Retinal pigment epithelial cell (primary cell): ENCODE measurements at places on chromosomes 13 and 19.

DNA sequence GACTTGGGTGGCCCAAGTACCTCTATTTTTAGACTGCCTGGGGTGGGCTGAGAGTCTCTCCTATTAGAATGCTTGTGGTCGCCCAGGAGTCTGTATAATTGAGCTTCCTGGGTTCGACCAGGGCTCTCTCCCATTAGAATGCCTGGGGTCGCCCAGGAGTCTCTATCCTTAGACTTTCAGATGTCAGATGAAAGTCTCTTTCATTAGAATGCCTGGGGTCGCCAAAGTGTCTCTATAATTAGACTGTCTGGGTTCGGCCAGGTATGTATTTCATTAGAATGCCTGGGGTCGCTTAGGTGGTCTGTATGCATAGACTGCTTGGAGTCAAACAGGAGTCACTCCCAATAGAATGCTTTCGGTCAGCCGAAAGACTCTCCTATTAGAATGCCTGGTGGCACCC lies 1471.7 kb downstream of the UQCRFS1 start:
- DNase-seq: no peak

- DNase-seq: no peak
These were observed 10.6 kb upstream of the RAB20 start for GRCh38 chr13:110571896-110572777.

DNA sequence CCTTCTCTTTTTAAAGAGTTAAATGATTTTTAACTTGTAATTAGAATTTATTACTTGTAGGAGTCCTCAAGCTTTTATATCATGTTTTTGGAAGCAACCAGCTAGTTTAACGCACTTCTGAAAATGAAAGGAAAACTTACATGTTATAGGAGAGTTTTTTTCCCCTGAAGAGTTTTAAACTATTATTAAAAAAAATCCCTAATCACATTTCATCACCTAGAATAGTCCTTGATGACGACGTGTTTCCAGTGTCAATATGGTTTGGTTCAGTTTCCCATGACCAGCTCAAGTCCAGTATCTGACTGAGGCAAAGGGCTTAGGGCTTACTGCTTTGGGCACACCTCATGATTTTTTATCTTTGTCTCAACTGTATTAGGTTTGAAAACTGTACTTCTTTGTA lies 36.0 kb downstream of the URI1 start:
- no peak for DNase-seq

- no peak for DNase-seq
These were observed 63.5 kb downstream of the ALOX5AP start for GRCh38 chr13:30798776-30799355.

GRCh38 chr13:23705583-23705982 lies 135.4 kb downstream of the TNFRSF19 start:
- DNase-seq: no peak

- DNase-seq: no peak
These were observed 19.7 kb downstream of the ZNF714 start for GRCh38 chr19:21101521-21102242.

GRCh38 chr13:51621602-51622001 lies 37.3 kb downstream of the WDFY2 start:
- no peak for DNase-seq

DNA sequence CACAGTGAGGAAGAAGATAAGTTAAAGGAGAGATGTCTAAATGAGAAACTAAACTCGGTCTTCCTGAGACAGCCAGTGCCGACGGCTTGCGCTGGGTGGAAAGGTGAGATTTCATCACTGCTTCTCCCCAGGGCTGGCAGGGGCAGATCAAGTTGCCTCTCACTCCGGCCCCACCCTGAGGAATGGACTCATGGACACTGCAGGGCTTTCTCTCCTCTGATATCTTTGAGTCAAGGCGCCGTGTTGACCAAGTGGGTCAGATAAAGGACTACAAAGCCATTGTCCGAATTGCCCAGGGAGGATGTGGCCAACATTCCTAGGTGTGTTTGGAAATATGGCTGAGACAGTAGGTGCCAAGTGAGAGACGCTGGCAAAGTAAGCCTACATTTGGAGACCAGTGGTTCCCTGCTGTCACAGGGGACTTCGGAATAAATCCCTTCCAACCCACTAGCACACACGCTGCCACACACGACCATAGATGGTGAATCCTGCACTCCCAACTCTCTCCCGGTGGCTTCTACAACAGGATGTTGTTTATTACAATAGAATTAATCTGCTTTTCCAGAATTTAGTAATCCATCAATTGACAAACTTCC lies 156.5 kb upstream of the TSC22D1 start:
- DNase-seq: no peak

- no peak for DNase-seq
These were observed 124.4 kb downstream of the NALCN start for GRCh38 chr13:101291646-101292515.

DNA sequence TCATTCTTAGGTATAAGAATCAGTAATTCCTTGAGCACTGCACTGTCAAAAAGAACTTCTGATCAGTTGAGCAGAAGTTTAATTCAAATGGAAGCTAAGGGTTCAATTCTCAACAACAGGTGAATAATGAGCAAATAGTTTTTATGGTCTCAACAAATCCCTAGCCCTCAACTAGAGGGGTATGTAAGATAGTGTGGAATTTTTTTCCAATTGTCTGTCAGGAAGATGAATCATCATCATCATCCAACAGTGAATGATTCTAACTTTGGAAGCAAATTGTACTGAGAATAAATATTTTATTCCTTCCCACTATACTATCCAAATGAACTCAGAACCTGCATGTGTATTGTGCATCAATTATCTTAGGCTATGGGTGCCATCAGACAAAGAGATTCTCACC lies 372.7 kb downstream of the ENOX1 start:
- no peak for DNase-seq

- no peak for DNase-seq
These were observed 77.1 kb downstream of the CCNA1 start for GRCh38 chr13:36509369-36509768.

GRCh38 chr13:38376546-38376945 lies 26.9 kb downstream of the UFM1 start:
- no peak for DNase-seq

DNA sequence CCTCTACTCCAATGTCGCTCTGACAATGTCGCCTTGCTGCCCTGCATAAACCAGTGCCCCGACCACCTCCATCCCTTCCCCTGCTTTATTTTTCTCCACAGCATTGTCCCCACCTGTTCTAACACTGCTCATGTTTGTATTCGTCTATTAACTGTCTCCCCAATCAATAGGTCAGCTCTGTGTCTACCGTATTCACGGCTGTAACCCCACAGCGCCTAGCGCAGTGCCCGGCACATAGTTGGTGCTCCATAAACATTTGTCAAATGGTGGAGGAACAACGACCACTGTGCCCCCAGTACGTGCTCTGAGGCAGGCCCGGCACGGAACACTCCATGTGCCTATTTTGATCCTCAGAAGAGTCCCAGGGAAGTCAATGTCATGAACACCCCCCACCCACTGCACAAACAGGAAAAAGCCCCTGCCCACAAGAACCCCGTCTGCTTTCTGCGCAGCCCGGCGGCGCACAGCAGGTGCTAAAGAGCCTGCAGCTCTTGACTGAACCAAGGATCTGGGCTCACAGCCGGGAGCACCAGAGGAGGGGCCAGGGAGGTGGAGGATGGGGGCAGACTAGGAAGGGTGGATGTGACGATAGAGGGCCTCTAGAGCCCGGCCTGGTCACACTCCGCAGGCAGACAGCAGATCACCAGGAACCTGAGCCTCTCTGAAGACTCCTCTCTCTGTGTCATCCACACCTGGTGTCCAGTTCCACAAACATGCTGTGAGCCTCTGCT lies 1.8 kb upstream of the CEACAM16 start:
- no peak for DNase-seq
